ENCODE measurements at places on chromosomes 6 and 20.

- H3K27ac ChIP-seq, result no peak overlapping the region
- no peaks in the 10 kb centered on the region for H3K36me3 ChIP-seq
- DNase-seq, result no peak
- H3K4me1 ChIP-seq, result no peaks in the 10 kb centered on the region
These were observed 134.1 kb downstream of the LCA5 start for GRCh38 chr6:79403086-79403485.

- H3K4me1 ChIP-seq, result peaks cover 35% of the 10 kb centered on the region
- H3K27me3 ChIP-seq, result no peaks in the 10 kb centered on the region
- H3K36me3 ChIP-seq, result no peaks in the 10 kb centered on the region
- H3K27ac ChIP-seq, result peak overlapping the region; percentile 65
- DNase-seq, result no peak
- H3K4me3 ChIP-seq, result no peak overlapping the region
These were observed 255.0 kb downstream of the NRN1 start for GRCh38 chr6:5751525-5752390.

DNA sequence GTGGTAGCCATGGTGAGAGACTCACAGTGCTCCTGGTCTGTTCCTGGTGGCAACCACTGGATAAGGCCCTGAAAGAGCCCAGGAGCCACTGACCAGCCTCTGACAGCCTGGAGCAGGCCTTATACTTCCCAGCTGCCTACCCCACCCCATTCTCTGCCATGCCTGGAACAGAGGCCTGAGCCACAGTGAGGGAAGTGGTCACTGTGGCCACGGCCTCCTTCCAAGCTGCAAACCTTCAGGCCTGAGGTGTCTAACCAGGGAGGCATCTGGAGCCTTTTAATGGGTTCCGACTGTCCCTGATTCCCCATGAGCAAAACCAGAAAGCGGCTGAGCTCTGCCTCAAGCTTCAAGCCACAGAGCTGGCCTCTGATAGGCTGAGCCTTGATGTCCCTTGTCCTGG, 113.0 kb upstream of the SIRPA start:
- no peaks in the 10 kb centered on the region for H3K36me3 ChIP-seq
- H3K27me3 ChIP-seq, result no peaks in the 10 kb centered on the region
- H3K27ac ChIP-seq, result no peak overlapping the region
- H3K4me1 ChIP-seq, result no peaks in the 10 kb centered on the region

DNA sequence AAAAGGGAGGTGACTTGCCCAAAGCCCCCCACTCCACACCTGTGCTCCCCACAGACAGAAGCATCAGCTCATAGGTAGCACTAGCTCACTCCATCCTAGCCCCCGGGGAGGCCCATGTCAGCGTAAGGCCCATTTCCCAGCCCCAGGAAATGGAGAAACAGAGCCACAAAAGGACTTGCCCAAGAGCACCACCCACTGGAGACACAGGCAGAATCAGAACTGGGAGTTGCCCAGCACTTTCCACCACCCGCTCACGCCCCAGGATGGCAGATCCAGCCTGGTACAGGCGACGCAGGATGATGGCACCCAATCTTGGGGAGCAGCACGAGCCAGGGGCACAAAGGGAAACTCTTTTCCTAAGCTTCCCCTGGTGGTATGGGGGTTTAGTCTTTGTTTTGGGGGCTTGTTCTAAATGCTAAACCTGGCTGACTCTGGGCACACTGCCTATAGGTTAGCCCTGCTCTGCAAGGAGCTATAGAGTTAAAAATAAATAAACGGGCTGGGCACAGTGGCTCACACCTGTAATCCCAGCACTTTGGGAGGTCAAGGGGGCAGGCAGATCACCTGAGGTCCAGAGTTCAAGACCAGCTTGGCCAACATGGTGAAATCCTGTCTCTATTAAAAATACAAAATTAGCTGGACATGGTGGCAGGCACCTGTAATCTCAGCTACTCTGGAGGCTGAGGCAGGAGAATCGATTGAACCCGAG, 11.8 kb downstream of the C20orf203 start:
- no peak for DNase-seq
- no peaks in the 10 kb centered on the region for H3K27me3 ChIP-seq
- H3K4me1 ChIP-seq, result peaks cover 14% of the 10 kb centered on the region
- H3K4me3 ChIP-seq, result no peak overlapping the region

All from right atrium auricular region (tissue), 2 donors.